ENCODE measurements at places on chromosomes 6 and 20.

GRCh38 chr20:41131594-41132387 is 5.6 kb upstream of the PLCG1 start:
- DNase-seq, result no peak

- no peak for DNase-seq
Measured at GRCh38 chr20:7930343-7930742, 9.9 kb downstream of the HAO1 start.

DNA sequence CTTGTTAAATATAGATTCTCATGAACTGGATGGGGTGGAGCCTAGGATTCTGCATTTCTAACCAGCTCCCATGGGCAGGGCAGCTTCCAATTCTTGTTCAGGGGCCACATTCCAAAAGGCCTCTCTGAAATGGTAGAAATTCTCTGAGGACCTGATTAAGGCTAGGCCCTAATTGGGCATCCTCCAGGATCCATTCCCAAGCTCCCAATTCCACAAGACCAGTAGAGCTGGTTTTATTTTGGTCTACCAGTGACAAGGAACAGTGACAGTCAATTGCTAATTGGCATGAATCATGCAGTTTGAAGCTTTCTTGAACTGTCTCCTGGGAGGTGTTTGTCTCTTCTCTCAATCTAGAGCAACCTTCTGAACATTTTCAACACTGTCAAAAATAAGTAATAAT is 3.0 kb downstream of the THBD start:
- DNase-seq, result no peak

GRCh38 chr6:158629367-158630221 is 14.9 kb downstream of the DYNLT1 start:
- no peak for DNase-seq

DNA sequence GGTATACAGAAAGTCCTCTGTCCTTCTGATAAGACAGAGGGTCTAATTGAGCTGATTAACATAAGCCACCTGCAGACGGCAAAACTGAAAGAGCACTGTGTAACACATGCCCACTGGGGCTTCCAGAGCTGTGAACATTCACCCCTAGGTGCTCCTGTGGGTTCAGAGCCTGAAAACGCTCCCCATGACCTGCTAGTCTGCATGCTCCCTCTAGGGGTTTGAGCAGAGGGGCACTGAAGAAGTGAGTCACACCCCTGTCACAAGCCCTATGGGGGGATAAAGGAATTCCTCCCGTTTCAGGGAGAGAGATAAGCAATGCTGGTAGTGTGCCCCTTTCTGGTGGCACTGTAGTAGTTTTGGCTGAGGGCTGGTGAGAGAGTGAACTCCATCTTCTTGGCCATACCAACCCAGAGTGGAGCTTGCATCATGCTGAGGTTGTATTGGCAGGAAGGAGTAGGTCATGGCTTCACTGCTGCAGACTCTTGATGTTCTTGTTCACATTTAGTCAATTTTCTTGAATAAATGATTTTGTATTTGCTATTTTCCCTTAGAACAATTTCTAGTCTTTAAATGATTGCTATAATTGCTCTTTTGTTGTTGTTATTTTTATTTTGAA is 637.5 kb upstream of the MAN1A1 start:
- DNase-seq, result no peak

- no peak for DNase-seq
Measured at GRCh38 chr20:10079964-10080363, 45.2 kb downstream of the ANKEF1 start.

GRCh38 chr6:110581679-110582078 is 105.3 kb upstream of the SLC22A16 start:
- DNase-seq, result no peak

DNA sequence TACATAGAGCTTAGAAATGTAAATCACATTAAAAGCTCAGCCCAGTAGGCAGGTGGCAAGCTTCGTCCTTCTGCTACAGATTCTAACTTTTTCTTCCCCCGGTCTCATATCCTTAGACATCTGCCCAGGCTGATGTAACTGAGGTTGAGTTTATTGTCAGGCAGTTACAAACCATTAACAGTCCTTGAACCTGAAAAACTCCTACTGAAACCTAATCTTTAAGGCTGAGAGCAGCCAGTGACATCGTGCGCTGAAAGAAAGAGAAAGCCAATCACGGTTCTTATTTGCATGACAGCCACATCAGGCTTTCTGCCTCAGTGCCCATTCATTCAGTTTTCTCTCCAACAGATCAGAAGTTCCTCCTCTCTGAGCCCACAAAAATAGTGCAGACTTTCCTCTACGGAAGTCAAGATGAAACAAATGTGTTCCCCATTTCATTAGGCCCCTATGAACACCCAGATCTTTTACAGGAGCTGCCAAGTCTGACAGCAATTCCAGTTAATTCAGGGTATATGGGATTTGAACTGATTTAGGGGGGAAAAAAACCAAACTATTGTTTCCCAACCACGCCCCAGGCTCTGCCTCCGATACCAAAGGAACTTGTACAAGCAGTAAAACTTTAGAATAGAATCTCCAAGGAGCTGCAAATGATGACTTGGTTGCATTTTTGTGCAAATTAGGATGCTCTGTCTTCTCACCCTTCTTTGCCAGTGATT is at the start of gene NHSL1:
TSS of gene NHSL1 (minus strand) at position 192 of the 716 bp plus-strand sequence. CDS start 204 bp downstream, outside the sequence.
- DNase-seq, result no peak

- DNase-seq, result no peak
Measured at GRCh38 chr6:36875250-36875633, 639 bp upstream of the PPIL1 start.

DNA sequence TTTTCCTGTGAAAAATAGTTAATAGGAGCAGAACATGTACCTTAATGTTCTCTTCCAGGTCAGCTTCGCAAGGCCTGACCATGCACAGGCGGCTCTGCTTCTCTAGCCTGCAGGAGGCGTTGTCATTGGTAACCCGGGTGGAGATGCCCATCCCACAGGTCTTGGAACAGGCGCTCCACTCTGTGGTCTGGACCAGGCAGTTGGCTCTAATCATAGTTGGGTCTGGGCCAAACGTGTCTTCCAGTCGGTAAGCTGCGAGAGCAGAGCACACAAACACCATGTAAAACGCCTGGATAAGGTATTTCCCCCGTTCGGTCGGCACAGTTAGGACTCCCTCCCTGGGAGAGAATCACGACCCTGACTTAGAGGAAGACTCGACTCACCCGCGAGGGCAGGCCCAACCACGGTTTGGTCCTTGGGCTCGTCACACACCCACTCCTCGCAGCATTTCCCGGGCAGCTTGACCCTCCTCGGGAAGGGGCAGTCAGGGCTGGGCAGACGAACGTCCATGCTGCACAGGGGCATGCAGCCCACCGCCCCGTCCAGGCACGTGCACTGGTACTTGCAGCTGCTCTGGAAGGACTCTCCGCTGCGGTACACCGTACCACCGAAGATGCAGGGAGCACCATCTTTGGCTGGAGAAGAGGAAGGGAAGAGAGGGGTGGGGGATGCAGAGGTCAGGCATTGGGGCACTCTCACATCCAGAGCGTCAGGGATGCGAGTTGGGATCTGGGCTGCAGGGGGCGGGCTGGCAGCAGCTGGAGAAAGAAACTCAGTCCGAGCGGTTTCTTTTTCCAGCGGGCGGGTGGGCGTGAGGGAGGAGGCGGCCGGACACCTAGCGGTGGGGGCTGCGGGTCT is 1.0 kb downstream of the CCN2 start:
- DNase-seq, result no peak

All from stimulated activated CD4-positive, alpha-beta T cell treated with anti-CD3 and anti-CD28 coated beads, Interleukin-4, amount 100 ng/mL, for 48 hours (primary cell).